GM12864 (cell line): ENCODE measurements at places on chromosomes 11 and 22.

DNA sequence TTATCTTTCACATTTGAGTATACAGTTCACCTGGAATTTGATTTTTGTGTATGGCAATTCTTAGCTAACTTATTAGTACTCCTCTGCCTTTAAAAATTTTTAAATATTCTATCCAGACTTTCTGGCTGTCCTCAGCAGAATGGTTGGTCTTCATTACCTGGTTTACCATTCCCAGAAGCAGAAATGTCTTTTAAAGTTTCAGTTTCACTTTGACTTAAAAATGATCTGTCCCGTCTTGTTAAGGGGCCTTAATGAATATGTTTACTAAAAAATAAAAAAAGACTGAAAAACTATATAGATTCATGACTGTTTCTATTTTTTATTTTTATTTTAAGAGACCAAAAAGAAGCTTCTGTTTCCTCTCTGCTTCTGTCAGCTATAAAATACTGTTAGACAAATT, 70.5 kb upstream of the TNRC6B start:
- DNase-seq = no peak

DNA sequence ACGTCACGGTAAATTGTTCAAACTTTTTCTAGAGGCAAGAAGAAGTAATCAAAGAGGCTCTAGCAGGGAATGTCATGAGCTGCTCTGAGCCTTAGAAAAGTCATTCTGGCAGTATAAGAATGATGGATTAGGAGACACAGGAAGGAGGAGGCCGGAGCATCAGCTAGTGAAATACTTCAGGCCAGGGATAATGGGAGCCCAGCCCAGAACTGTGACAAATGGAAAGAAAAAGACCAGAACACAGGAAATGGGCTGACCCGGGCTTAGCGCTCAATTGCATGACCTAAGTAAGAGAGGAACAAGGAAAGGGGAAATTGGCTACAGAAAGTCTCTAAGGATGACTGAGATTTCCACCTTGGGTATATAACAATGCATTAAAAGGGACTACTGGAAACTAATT, 108.6 kb downstream of the LARGE1 start:
- DNase-seq = no peak

DNA sequence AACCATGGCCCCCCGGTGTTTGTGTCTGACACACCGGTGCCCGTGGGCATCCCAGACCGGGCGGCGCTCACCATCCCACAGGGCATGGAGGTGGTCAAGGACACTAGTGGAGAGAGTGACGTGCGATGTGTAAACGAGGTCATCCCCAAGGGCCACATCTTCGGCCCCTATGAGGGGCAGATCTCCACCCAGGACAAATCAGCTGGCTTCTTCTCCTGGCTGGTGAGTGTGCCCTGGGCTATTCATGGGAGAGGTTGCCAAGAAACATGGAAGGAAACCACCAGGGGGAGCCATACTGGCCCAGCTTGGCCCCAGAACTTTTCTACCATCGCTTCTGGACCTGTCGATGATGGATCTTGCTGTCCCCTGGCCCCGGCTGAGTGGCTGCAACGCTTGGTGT, 36.5 kb downstream of the PRDM11 start:
- DNase-seq = no peak

DNA sequence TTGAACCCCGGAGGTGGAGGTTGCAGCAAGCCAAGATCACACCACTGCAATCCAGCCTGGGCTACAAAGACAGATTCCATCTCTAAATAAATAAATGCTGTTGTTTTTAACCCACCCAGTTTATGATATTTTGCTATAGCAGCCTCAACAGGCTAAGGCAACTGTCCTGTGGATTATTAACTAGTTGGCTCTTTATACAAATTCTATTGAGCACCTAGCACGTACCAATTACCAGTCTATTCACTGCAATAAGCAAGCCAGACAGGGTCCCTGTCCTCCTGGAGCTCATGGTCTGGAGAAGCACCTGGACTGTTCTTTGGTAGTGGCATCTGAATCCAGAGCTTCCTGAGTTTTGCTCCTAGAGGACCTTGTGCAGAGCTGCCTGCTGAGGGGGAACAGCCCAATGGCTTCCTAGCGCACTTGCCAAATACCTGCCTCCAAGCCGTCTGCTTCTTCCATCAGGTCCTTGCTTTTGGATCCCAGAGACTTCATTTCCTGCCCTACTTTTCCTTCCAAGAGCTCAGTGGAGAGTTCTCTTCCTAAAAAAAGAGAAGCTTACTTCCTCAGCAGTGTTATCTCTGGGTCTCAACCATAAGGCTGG, 49.9 kb upstream of the MICAL2 start:
- no peak for DNase-seq

DNA sequence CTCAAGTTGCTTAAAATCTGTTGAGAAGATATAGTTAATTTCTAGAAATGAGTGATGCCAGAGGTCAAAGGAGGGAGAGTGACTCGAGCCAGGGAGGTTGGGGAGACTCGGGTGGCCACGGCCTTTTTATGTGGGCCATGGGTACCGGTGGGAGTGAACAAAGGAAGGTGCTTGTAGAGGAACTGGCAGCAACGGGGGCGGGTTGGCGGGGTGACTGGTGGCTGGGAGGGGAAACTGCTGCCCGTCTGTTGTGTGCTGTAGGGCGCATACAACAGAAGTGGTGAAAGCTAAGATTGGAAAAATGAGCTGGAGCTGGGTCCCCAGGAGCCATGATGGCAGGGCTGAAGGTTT, 5.4 kb downstream of the DAGLA start:
- no peak for DNase-seq

- no peak for DNase-seq
These were observed 58.2 kb downstream of the RBX1 start for GRCh38 chr22:41009222-41009948.

- no peak for DNase-seq
These were observed 4.3 kb upstream of the CHID1 start for GRCh38 chr11:914747-915501.

DNA sequence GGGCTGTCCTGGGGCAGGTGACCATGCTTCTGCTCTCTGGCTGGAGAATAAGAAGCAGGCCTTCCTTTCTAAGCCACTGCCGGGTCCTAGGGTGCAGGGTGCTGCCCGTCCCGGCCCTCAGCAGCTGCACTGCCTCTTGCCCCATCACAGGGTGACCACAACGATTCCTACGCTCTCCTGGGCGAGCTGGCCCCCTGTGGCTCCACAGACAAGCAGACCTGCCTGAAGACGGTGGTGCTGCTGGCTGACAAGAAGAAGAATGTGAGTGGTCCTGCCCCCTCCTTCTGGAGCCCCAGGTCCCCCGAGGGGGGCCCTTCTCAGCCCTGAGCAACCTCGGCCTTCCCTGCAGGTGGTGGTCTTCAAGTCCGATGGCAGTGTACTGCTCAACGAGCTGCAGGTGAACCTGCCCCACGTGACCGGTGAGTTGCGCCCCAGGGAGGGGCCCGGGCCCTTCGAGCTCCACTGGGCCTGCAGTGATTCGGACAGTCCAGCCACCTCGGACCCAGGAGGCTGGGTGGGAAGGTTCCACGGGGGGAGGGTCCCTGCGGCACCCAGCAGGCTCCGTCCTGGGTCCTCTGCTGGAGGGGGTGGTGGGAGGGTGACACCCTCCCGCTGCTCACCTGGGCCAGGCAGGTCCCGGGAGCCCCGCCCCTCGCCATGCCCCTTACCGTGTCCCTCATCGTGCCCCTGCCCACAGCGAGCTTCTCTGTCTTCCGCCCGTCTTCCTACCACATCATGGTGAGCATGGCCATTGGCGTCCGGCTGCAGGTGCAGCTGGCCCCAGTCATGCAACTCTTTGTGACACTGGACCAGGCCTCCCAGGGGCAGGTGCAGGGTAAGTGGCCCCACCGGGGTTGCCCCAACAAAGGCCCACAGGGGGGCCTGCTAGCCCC, 8.3 kb downstream of the MUC2 start:
- DNase-seq = no peak

- DNase-seq = no peak
These were observed 5.4 kb downstream of the PLA2G6 start for GRCh38 chr22:38176170-38176741.

DNA sequence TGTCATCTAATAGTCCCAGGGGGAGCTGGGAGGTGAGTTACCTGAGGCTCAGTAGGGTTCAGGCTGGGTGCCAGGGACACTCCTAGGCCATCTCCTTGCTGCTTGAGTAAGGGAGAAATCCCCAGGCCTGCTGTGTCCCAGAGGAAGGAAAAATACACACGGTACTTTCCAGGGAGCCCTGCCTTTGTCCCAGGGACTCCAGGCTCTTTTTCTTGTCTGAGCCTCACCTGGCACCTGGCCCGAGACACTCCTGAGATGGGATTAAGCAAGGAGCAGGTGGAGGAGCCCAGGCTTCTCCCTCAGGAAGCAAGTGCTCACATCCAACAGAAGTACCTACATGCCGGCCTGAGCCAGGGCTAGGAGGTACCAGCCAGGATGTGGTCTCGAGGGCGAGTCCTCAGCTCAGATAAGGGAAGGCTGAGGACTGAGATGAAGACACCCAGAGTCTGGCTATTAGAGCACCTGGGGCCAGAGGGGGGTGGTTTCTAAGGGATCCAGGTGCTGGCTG, 899 bp upstream of the KLHDC7B start:
- no peak for DNase-seq

GRCh38 chr11:37353192-37353591, 755.2 kb upstream of the RAG2 start:
- no peak for DNase-seq

DNA sequence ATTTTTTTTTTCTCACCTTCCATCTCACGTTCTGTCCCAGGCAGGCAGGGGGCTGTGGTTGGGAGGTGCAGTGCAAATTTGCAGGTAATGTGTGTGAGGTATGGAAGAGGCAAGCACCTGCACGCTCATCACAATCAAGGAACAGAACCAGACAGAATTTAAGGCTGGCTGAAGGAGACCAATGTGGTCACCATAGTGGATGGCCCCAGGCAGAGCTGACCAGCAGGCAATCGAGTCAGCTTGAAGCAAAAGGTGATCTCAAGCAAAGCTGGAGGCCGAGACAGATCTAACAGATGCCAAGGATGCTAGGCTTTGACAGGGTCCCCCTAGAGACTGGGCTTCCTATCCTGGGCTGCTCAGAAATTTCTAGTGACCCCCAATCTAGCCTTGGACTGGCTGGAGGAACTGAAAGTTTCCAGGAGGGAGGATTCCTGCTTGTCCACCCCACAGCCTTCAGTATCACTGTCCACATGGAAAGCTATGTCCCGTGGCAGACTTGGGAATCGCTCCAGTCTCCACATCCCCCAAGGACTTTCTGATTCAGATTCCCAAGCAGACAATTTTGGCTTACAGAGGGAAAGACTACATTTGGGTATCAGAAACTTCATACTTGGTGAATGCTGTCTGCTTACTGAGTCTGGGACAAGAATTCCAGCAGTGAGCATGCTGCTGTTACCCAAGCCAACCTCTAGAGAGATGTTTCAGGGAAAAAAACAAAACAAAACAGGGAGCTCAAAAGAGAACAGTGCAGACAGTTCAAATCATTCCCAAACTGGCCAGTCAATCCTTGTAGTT, 9.0 kb upstream of the MICAL3 start:
- DNase-seq = no peak

GRCh38 chr11:118924591-118925585, 838 bp downstream of the BCL9L start:
- DNase-seq = no peak

GRCh38 chr11:26188554-26188953, 143.4 kb upstream of the ANO3 start:
- no peak for DNase-seq

DNA sequence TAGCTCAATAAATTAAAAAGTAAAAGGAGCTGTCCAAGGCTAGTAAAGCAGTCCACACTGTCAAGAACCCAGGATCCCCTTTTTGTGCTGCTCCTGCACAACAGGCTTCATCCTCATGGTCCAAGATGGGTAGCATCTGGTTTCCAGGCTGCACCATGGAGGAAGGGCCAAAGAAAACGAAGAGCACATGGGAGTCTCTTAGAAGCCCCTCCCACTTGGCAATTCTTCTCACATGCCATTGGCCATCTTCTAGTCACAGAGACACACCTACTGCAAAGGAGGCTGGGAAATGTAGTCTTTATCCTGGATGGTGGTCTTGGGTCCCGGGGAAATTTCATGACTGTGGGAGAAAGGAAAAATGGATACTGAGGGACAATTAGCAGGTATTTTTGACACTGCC, 37.8 kb downstream of the PRR5L start:
- DNase-seq = no peak

- no peak for DNase-seq
These were observed 467.0 kb downstream of the LUZP2 start for GRCh38 chr11:24963852-24964251.

GRCh38 chr11:33773404-33773986, 825 bp downstream of the FBXO3 start:
- no peak for DNase-seq

GRCh38 chr22:46538814-46539160, 1.4 kb upstream of the CELSR1 start:
- DNase-seq = no peak

- DNase-seq = no peak
These were observed 11.7 kb upstream of the MPEG1 start for GRCh38 chr11:59224351-59224928.

DNA sequence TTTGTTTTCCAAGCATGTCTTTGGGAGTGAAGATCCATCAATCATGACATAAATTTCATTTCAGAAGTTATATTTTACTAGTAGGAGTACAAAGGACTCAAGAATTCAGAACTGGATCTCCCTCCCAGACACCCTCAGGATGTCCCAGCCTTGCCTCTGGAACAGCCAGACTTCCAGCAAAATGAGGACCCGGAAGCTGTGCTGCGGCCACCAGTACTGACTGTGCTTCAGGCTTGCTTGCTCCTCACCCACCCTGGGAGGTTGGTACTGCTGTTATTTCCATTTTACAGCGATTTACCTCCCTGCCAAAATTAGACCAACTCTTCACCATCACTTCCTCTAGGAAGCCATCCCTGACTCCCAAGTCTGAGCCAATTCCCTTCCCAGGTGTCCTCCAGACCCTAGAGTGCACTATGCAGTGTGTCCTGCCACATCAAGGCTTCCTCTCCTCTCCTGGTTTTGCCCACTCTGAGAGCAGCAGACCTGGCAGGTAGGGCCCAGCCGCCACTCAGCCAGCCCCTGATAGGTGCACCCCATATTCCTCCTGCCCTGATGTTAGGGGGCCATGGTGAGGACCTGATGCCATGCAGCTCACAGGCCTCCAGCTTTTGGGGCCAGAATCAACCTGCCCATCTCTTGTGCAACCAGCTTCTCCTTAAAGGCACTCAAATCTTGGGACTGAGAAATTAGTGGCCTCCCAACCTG, 47.3 kb upstream of the WNT7B start:
- DNase-seq = no peak

DNA sequence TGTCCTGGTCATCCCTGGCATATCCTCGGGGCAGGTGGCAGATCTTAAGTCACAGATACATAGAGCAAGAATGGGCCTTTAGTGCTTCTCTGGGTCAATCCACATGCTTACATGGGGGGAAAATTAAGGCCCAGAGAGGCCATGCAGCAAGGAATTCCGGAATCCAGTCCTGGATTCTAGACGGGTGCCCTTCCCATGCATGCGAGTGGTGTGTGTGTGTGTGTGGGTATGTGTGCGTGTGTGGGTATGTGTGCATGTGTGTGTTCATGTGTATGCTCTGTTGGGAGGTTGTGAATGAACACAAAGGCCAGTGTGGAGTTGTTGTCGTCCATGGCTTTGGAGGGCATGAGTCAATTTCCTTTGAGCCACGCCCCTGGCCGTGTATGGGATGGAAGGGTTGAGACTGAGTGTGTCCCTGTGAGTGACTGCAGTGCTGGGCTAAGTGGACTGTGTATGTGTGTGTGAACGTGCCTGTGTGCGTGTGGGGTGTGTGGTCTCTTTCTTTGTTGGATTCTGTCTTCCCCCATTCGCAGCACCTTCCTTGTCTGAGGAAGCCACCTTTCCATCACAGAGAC, 33.4 kb upstream of the EIF3D start:
- DNase-seq = no peak

GRCh38 chr22:21446128-21446826, 20.9 kb upstream of the TMEM191C start:
- DNase-seq = no peak
